ENCODE measurements at places on chromosomes 13 and 19.

DNA sequence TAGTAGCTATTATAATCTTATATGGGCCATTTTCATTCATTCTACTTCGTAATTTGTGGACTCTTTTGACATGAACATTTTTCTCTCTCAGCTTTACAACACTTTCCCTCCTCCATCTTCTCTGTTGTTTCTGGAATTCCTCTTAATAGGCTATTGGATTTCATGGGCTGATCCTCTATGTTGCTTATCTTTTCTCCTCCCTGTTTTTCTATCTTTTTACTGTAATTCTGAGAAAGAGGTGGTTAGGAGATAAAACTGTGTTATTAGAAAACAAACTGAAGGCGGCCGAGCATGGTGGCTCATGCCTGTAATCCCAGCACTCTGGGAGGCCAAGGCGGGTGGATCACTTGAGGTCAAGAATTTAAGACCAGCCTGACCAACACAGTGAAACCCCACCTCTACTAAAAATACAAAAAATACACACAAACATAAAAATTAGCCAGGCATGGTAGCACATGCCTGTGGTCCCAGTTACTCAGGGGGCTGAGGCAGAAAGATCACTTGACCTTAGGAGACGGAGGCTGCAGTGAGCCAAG, 188.1 kb downstream of the UGGT2 start:
- no peak for DNase-seq

- DNase-seq: no peak
These were observed 13.0 kb downstream of the FFAR2 start for GRCh38 chr19:35461060-35461459.

GRCh38 chr19:13220847-13221246, 70.6 kb downstream of the IER2 start:
- no peak for DNase-seq

GRCh38 chr13:66547685-66548084, 682.5 kb downstream of the PCDH9 start:
- no peak for DNase-seq

Data from NCI-H345 (cell line).